ENCODE measurements at places on chromosomes 7 and 10. TPM values are rescaled to one million over a fixed set of nuclear protein-coding genes. Genes with fewer than 3 reads are reported as not detected.

- no peak for DNase-seq
These were observed 173.6 kb upstream of the TEX47 start for GRCh38 chr7:88969167-88969566.

- DNase-seq = no peak
These were observed 10.3 kb downstream of the PODXL start for GRCh38 chr7:131546126-131546525.

GRCh38 chr7:95589031-95589430, 7.3 kb downstream of the PDK4 start:
- DNase-seq = no peak

- DNase-seq = no peak
These were observed 88.0 kb upstream of the ADAM12 start for GRCh38 chr10:126476246-126476645.

GRCh38 chr10:102457591-102458150, 6.3 kb upstream of the C10orf95 start:
- DNase-seq = no peak

- no peak for DNase-seq
These were observed 13.9 kb downstream of the CTTNBP2 start for GRCh38 chr7:117859246-117859812.

DNA sequence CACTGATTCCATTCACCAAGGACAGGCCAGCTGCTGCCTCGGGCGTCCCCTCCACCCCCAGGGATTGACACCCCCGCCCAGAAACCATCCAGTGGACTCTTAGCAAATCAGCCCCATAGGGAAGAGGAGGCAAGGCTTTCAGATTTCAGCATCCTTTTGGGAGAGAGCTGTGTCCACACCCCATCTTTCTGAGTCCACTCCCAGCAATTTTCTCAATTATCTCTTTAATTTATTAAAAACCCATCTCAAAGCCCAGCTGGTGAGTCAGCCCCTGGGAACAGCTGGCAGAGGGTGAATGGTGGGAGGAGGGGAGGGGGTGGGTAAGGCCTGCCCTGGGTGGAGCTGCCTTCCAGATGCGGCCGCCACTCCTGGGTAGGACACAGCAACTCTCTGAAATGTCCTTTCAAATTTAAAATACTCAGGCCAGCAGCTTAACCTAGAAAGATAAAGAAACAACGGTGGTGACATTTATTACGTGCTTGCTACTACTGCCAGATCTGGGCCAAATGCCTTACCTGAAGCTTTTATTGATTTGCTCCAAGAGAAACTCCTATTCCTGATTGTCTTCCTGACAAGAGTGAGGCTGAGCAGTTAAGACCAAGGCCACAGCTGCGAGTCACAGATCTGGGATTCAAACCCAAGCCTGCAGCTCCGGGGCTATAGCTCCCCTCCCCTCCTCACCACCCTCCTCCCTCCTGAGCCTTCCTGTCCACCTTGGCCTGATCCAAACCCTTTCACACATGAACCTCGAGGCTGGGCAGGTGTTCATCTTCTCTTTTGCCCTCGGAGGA, 120.4 kb downstream of the RGS10 start:
- no peak for DNase-seq

DNA sequence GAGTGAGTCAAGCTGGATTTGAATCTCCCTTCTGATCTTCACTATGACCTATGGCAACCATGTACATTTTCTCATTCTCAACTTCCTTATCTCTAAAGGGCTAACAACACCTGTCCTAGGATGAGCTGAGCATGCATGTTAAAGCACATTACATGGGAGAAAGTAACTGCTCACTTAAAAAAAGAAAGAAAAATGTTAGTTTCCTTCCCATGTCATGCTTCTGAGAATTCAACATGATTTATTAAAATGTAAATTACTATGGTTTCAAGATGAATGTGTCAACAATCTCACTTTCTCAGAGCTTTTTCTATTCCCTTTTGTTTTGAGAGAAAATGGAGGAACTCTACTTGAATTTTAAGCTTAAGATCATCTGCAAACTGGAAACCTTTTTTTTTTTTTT, 295.3 kb downstream of the SKIDA1 start:
- no peak for DNase-seq

DNA sequence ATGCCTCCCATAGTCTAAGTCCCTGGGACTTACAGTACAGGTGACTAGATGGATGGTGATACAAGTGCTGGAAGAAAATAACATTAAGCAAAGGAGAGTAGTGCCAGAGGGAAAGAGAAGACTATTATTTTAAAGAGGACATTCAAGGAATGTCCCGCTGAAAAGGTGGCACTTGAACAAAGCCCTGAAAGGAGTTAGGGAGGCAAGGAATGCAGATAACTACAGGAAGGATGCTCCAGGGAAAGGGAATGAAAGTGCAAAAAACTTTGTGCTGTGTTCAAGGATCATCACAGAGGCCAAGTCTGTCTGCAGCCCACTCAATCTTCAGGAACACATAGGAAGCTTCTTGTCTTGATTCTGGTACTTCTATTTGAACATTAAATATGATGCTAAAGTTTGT, 14.9 kb downstream of the ANKMY2 start:
- DNase-seq = no peak

DNA sequence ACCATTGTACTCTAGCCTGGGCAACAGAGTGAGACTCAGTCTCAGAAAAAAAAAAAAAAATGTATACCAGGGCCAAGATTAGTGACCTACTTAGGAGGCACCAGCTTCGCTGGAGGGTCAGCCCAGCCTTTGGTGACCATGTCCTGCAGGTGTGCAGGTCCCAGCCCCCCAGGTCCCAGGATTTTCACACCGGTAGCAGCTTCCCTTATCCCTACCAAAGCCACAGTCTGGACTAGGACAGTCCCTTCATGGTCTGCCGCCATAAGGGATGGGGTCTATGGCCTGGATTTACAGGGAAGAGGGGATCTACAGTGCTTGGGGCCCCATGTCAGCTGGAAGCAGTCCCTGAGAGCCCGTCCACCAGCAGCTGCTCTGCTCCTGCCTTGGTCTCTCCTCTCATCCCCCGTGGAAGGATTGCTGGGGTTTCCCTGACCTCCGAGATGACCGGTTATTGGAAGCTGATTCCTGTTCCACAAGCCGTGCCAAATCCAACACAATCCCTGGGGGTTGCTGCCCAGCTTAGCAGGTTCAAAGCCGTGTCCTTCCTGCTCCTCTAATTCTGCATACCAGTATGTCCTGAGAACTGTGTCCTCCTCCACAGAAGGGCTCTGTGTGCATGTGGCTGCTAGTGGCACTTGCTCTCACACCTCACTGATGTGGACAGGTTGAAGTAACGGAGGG, 11.0 kb upstream of the NDUFB2 start:
- DNase-seq = peak; percentile 75

- DNase-seq = no peak
These were observed 92.9 kb downstream of the BMPR1A start for GRCh38 chr10:86849181-86849894.

GRCh38 chr7:151395036-151395367, 14.8 kb downstream of the WDR86 start:
- no peak for DNase-seq

GRCh38 chr7:84624927-84625326, 430.3 kb upstream of the SEMA3A start:
- DNase-seq = no peak

GRCh38 chr7:105353752-105354328, 34.9 kb downstream of the SRPK2 start:
- no peak for DNase-seq

DNA sequence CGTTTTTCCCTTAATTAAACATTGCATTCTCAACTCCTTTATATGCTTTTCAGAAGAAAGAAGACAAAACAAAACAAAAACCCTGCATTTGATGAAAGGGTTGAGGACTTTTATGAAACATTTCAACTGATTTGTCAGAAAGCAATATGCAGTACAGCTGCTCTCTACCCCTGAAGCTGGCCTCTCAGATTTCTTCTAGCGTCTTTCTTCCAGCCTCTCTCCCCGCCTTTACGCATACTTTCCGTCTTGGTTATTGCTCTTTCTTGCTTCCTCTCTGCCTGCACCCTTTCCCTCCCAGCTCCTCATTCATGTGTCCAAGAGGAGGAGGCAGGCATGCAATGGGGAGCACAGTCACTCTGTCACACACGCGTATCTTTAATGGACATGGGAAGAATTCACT, 91.0 kb upstream of the COL1A2 start:
- no peak for DNase-seq

DNA sequence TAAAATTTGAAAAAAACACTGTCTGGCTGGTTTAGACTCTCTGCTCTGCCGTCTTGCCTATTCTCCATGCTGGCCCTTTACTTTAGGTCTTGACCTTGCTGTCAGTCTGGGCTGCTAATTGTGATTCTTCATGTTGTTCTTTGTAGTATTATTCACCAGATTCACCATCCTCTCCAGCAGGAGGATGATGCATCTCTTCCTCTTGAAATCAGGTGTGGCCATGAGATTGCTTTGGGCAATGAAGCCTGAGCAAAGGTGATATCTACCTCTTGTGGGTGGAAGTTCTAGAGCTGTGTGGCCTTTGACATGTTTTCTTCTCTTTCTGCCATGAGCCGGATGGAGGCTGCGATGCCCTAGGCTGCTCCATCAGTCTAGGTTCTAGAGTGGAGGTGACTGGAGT, 51.3 kb upstream of the ITPRID1 start:
- no peak for DNase-seq

DNA sequence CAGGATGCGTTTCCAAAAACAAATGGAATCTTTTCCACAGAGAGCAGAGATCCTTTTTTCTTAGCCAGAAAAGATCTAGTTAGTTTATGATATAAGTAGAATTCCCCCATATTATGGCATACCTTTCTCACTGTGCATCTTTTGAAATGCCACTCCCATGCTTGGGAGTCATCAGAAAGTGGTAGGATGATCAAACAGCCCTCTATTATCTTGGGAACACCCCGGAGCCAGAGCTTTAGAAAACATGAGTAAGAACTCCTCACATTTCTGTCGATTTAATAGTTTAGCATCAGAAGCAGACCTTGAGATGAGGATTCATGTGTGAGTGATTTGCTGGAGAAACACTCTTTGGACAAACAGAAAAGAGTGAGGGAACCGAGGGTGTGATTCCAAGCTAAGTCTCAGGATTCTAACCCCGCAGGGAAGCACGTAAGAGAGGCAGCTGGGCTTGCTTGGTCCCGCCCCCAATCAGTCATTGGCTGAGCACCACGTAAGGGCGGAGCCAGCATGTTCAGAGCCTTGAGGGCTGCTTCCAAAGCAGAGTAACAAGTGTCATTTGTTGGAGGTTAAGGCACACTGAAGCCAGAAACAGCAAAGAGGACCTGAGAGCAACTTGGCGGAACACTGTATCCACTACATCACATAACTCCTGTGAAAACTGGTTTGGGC, 43.7 kb upstream of the NXPH1 start:
- no peak for DNase-seq

GRCh38 chr7:55441774-55442522, 76.8 kb downstream of the LANCL2 start:
- DNase-seq = no peak

GRCh38 chr7:157388301-157388700, 51.5 kb downstream of the DNAJB6 start:
- DNase-seq = no peak

- peak; percentile 80 for DNase-seq
These were observed 2.8 kb downstream of the FAM180A start for GRCh38 chr7:135745703-135746312.

- DNase-seq = no peak
These were observed 3.2 kb downstream of the ACADSB start for GRCh38 chr10:123011987-123012386.

GRCh38 chr7:47488969-47489342, 93.0 kb downstream of the TNS3 start:
- DNase-seq = no peak

DNA sequence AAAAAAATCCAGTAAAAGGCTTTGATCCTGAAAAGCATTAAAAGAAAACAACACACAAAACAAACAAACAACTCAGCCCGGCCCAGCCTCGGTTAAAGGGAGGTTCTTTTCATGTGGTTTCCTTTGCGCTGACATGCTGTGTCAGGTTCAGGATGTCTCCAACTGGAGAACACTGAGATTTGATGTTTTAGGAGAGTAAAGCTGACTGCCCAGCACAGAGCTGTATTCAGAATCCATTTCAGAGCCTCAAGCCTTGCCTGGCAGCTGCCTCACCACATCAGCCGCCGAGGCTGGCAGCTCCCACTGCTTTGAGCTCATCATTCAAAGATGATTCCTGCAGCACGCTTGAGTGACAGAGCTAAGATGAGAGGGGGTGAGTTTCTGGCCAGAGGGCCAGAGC, 205.8 kb upstream of the LYZL1 start:
- DNase-seq = no peak

- DNase-seq = no peak
These were observed 392.3 kb downstream of the SUGCT start for GRCh38 chr7:40526951-40527715.

DNA sequence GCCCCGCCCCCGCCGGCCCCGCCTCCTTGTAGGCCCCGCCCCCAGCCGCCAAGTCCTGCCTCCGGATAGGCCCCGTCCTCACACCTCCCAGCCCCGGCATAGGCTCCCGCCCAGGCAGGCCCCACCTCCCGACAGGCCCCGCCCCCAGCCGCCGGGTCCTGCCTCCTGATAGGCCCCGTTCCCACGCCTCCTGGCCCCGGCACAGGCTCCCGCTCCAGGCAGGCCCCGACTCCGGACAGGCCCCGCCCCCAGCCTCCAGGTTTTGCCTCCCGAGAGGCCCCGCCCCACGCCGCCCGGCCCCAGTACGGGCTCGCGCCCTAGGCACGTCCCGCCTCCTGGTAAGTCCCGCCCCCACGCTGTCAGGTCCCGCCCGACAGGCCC, 232 bp upstream of the MICALL2 start:
- DNase-seq = peak; percentile 99

- DNase-seq = no peak
These were observed 296.8 kb downstream of the DNAJB6 start for GRCh38 chr7:157633465-157634185.

GRCh38 chr7:73700069-73700423, 16.6 kb downstream of the BUD23 start:
- no peak for DNase-seq

The ITIH2 gene
- not detected for total RNA-seq

The PON1 gene
- not detected for total RNA-seq

The SFRP5 gene
- total RNA-seq = not detected

The PAPSS2 gene
- 102 TPM for total RNA-seq

The PHYHIPL gene
- total RNA-seq = not detected

The STEAP2 gene
- total RNA-seq = 0.64 TPM

The PURB gene
- total RNA-seq = 14.4 TPM

The ANKIB1 gene
- 24.5 TPM for total RNA-seq

The H2BK1 gene
- not detected for total RNA-seq

The FFAR4 gene
- total RNA-seq = not detected

Data from dermis microvascular lymphatic vessel endothelial cell (primary cell).